ENCODE measurements at places on chromosomes 7 and 10.

GRCh38 chr10:26243351-26243720 is 26.8 kb downstream of the GAD2 start:
- DNase-seq, result no peak

- DNase-seq, result no peak
These were observed 5.8 kb downstream of the CALHM3 start for GRCh38 chr10:103473261-103473671.

- DNase-seq, result no peak
These were observed 266.0 kb downstream of the BBS9 start for GRCh38 chr7:33395340-33395739.

DNA sequence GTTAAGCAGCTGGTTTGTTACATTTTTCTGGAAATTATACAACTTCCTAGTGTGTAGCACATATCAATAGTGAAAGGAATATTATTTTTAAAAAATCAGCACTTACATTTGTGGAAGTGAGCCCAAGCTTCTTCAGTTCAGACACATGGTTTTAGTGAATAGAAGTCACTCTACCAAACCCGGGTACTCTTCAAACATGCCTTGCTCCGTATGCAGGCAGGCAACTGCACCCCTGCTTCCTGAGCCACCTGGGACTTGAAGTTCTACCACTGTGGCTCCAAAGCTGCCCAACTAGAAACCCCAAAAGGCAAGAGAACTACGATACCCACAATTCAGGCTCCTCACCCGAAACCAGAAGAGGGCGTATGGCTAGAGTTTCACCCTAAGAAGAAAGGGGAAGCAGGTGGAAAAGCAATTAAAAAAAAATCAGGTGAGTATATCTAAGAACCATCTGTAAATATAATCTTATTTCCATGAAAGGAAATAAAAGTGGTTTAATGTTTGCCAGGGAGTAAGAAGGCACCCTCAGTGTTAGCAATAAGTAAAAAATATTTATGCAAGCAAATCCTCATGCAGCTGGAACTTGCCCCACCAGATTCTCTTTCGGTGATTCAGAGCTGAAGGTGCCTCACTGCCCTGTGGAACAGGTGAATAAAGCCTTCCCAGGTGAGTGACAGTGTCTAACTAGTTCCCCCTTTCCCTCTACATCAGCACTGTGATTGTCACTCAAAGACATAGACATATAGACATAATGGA is at the start of gene MACC1:
Gene MACC1 (minus strand): TSS at position 192 of the 756 bp plus-strand sequence. CDS start 55,522 bp downstream, outside the sequence.
- no peak for DNase-seq

GRCh38 chr7:132654150-132654549 is 77.9 kb upstream of the PLXNA4 start:
- DNase-seq, result peak; percentile 17

- DNase-seq, result no peak
These were observed 92.8 kb downstream of the ST7 start for GRCh38 chr7:117045927-117046710.

DNA sequence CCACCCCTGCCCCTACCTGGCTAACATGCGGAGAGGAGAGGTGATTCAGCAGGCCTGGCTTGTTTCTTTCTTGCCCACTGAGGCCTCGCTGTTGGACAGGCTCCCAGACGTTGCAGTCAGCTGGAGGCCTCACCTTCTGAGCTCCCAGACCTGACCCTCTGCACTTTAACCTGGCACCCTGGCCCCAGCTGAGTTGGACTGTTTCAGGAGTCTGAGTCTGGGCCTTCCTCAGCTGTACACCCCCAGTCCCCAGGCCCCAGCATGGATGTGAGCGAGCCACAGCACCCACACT is 35.0 kb downstream of the UNC5B start:
- no peak for DNase-seq

DNA sequence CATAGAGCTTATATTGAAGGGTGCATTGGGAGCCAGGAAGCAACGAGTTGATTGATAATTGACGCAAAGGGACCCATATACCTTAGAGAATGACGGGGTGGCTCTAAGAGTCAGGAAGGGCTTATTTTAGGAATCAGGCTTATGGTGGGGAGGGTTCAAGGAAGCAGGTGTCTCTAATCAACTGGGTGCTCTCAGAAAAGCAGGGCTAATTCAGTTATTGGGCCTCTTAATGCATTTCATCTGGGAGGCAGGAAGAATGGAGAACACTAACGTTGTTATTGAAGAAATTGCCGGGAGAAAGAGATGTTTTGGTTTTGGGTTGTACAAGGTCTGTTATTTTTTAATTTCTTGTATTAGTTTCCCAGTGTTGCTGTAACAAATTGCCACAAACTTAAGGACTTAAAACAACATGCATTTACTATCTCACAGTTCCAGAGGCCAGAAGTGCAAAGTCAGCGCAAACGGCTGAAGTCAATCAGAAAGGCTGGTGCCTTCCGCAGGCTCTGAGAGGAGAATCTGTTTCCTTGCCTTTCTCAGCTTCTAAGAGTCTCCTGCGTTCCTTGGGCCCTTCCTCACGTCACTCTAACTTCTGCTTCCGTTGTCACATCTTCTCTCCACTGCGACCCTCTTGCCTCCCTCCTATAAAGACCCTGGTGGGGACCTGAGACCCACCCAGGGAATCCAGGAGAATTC is 328.4 kb upstream of the C7orf33 start:
- no peak for DNase-seq

- no peak for DNase-seq
These were observed 40.2 kb upstream of the IFRD1 start for GRCh38 chr7:112410092-112410491.

GRCh38 chr10:12466704-12467305 is 117.5 kb downstream of the CAMK1D start:
- no peak for DNase-seq

DNA sequence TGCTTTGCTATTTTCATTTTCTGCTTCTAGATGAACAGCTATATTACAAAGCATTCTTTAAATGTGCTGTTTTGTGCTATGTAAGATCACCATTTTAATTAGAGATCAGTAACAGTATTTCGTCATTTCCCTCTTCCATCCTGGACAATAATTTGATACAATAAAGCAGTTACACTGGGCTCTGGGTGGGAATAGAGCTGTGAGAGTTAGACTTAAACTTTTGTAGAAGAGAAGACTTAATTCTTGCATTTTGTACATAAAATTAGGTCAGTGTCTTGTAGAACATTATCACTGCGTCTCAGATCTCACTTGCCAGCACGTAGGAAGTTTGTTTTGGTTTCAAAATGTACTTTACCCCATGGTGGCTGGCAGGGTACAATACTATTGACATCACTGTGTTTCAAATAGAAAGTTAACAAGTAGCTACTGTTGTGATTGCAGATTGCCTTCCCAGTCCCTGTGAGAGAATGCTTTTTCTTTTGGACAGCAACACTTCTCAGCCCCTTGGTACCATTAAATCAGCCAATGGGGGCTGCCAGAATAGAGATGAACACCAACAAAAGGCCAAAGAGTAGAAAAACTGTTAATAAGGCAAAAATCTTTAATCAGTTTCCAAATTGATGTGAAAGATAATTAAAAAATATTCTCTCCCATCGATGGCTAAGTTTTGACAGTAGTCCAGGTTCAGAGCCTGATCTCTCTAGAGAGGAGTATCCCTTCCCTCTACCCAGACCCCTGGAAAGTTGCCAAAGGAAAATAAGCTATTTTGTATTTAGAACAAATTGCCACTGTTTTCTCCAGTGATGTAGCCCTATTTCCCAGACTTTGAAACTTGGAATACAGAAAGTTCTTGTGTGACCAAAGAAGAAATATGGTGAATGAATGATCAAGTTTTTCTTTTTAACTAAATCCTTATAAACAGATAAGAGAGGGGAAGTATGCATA is 35.1 kb downstream of the SMNDC1 start:
- no peak for DNase-seq

- no peak for DNase-seq
These were observed 97.8 kb upstream of the PRPS1L1 start for GRCh38 chr7:18125476-18125875.

- no peak for DNase-seq
These were observed 66.0 kb downstream of the SLC25A40 start for GRCh38 chr7:87810130-87810529.

DNA sequence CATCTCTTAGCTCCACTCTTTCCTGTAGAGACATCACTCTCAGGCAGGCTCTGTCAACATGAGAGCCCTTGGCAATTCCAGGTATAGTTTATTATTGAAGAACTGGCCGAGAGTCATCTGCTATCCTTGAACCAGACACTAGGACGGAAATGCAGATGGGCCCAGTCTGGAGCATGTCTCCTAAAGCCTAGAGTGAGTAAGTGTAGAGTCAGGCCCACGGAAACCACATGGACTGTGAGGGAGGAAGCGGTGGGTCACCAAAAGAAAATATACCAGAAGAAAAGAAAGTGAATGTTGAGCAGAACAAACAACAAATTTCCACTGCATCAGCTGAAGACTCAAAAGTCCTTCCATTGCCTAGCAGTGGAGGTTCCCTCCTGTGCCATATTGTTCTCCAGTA is 15.7 kb upstream of the RELN start:
- no peak for DNase-seq

DNA sequence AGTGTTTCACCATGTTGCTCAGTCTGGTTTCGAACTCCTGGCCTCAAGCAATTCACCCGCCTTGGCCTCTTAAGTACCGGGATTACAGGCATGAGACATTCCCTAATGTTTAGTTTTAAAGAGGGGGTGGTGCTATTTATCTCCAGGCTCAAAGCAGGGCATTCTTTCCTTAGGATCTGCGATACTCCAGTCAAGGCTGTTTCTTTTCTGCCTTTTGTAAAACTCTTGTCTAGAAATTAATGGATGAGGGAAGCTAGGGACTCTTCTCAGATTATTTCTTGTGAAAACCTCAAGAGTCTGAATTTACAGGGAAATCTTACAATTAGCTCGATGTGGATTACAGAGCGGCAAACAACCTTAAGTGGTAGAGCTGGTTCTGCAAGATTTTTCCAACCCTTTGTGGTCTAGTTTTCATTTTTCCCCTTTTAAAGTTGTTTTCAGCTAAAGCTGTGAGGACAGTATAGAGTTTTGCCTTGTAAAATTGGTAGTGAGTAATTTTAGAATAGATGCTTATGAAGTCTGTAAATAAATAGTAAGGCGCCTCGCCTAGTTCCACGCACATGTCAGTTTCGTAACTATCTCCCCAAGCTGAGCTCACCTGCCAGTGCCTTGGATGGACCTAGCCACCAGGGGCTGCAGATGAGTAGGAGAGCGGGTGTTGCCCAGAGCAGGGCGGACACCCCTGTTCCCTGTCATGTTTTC is 53.1 kb downstream of the CUX1 start:
- no peak for DNase-seq

DNA sequence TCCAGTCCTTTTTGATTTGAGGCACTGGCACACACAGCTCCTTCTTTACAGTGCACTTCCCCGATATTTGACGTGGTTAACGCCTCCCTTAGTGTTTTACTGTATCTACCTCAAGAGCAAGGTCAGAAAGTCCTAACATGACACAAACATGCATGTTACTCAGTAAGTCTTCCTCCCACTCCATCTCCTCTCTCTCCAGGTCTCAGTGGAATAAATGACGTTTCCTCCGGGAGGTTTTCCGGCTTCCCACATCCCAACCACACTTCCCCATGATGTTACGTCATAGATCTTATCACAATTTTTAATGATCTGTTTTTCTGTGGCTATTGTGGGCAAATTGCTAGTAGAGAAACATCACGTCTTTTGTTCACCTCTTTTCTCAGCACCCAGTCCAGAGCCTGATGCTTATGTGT is 165.7 kb downstream of the PTPN20 start:
- no peak for DNase-seq

- DNase-seq, result no peak
These were observed 149.8 kb downstream of the XPNPEP1 start for GRCh38 chr10:109773288-109774120.

- DNase-seq, result no peak
These were observed 169.5 kb downstream of the TMEM26 start for GRCh38 chr10:61283481-61284221.

GRCh38 chr7:42168512-42168911 is 68.5 kb downstream of the GLI3 start:
- DNase-seq, result no peak

- no peak for DNase-seq
These were observed 28.2 kb upstream of the PAX2 start for GRCh38 chr10:100717166-100717565.

DNA sequence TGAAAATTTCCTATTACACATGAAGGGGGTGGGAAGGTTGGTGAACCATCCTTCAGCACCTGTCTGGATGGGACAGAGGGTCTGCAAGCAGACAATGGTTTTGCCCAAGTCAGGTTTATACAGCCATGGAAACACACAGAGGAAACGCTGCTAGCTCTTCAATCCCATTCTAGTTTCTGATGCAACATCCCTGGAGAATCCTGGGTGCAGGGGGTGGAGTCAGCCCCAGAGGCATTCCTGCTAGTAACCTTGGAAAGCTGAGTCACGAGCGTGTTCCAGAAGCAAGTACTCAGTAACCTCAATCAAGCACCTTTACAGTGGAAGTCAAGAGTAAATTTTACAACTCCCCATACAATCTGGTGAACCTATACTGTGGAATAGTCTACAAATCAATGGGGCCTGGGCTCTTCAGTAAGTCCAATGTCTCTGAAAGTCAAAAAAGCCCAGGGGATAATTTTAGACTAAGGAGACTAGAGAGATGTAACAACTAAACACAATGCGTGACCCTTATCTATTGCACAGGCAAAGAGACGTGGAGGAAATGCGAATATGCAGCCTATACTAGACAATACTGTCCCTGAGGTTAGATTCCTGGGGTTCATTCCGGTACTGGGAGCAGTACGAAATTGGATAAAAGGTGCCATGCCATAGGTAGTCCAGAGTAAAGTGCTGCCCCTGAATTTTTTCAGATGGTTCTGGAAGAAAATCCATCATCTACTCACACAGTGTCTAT is 95.4 kb downstream of the ZRANB1 start:
- DNase-seq, result no peak

- no peak for DNase-seq
These were observed 47.0 kb upstream of the RPA3 start for GRCh38 chr7:7765422-7765821.

DNA sequence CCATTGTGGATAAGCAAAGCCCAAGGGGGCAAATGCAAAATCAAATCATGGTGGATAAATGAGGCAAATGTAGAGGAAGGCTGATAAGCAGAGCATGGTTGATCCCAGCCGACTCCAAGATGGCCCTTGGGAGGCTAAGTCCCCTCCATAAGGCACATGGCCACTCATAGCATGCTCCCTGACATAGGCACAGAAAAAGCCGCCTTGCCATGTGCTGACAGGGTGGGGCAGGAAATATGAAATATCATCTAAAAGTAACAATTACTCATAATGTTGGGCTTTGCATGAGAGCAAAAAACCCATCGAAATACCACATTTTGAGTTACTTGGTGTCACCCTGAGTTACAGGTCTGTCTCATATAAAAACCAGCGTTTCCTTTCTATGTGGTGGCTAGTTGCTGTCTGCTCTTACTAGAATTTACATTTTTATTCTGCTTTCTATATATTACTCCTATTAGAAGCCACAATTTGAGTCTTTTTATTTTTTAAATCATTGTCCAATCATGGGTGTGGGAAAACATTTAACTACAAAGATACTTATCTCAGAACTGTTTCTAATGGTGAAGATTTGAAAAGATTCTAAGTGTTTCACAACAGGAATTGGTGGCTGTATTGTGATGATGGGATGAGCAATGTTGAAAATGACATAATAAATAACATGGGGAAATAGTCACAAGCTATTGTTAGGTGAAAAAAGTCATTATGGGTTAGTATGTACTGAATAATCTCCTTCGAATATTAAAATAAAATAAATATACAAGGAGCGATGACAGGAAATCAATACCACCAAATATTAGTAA is 102.7 kb downstream of the CUBN start:
- no peak for DNase-seq

GRCh38 chr7:50832744-50833143 is 50.0 kb upstream of the GRB10 start:
- no peak for DNase-seq

GRCh38 chr10:60397792-60398191 is 8.1 kb upstream of the ANK3 start:
- DNase-seq, result no peak

Data from endothelial cell (in vitro differentiated cells).